HL-60 (cell line): ENCODE measurements at places on chromosomes 2 and 18.

- no peak for DNase-seq
Observed at GRCh38 chr2:29117636-29118303, 2.6 kb downstream of the CLIP4 start.

DNA sequence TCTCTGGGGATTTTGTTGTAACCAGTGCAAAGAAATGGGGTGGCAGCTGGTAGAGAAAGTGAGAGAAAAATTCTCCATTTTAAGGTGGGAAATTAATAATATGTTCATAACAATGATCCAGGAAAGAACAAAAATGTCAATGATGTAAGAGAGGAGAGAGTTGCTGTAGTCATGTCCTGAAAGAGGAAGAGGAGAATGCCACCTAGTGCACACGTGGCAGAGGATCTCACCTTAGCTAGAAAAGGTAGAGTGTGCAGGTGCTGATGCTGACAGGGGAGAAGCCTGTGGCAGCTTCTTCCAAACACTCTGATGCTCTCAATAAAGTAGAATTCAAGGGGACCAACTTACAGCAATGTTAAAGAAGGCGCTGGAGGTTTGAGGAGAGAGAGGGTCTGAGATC lies 282.9 kb upstream of the PKDCC start:
- no peak for DNase-seq

- no peak for DNase-seq
Observed at GRCh38 chr2:132515010-132515409, 98.4 kb downstream of the GPR39 start.

DNA sequence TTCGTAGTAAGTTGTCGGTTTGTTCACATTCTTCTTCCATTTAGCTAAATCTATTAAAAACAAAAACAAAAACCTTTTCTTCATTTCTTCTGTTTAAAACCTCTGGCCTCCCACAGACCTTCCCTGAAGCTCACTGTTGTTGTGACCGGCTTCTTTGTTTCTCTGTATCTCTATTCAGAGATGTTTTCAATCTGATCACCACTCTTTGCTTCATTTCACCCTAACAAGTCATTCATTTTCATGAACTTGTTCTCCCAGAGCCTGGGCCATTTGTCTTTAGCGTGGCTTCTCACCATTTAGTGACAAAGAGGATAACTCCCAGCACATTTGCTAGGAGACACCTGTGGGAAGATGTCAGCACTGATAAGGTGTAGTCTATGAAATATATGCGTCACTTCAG lies 794.2 kb downstream of the ERBB4 start:
- no peak for DNase-seq

DNA sequence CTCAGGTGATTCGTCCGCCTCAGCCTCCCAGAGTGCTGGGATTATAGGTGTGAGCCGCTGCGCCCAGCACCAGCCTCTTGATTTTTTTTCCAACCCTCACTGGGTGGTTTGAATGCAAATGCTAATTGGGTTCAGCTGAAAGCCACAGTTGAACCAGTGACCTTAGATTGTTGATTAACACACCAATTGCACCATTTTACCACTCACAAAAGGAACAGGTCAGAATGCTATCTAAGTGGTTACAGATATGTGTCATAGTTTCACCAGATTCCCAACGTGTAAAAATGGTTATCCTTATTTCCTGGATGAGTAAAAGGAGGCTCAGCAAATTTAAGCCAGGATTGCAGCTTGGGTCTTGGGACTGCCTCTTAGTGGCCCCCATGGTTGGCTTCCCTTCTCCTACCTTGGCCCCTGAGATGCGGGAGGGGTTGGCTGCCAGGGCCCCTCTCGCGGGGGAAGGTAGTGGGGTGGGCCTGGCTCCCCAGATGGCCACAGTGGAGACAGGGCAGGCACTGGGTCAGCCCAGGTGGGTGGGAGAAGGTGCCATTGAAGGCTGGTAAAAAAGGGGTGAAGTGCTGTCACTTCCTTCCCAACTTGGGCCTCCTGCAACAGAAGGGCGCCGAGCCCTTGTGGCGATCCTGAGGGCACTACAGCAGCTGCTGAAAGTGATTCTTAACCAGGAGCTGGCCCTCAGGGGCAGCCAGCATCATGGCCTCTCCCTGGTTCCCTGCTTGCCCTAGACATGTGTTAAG lies 164.9 kb upstream of the HAAO start:
- DNase-seq = peak; percentile 69

DNA sequence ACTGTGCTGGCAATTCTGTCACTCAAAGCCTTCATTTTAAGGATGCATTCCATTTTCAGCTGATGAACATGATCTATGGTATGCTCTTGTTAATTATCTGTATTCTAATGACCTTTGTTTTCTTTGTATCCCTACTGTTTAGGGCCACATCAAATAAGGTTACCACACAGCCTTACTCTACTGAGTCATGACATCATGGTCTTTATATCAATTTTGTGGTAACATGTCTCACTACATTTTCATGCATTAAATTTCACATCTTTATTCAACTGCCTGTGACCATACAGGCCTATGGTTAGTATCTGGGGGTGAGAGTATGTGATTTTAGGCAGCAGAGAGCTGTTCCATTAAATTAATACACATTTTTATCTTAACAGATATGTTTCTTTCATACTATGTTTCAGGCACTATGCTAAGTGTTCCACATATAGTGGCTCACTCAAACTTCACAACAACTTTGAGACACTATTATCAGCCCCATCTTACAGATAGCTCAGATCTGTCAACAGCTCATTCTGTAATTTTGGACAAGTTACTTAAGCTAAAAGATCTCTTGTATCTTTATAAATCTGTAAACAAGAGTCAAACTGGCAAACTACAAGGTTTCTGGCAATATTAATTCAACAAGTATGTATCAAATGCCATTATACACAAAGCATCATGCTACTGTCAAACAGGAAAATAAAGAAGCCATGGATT lies 18.0 kb downstream of the LRPPRC start:
- no peak for DNase-seq

DNA sequence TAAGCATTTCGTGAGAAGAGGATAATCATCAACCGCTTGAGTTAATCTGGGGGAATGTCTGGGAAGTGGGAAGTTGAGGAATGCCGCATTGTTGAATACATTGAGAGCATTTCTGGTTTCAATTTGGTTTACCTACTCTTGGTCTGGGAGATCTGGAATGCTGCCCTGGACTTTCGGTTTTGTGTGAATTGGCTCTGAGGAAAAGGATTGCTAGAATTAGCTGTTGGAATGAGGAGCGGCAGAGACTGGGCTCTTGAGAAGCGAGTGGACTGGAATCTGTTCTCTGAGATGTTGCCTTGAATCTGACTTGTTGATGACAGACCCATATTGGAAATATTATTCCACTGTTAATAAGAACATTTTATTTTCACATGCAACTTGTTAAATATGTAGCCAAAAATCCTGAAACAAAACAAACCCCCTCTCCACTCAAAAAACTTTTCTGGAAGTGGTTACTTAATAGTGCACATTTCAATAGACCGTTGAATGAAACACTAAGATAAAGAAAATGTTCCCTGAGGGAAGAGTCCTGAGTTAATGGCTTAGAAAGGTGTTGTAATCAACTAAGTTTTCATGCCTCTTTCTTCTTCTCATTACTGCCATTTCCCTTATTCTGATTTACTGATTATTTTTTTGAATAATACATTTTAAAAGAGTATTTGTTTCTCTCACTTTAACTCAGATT lies 50.8 kb downstream of the PTPRM start:
- no peak for DNase-seq

- no peak for DNase-seq
Observed at GRCh38 chr2:130874512-130874911, 37.8 kb downstream of the ARHGEF4 start.

GRCh38 chr18:78293940-78294541 lies 685.6 kb upstream of the SALL3 start:
- no peak for DNase-seq

- DNase-seq = no peak
Observed at GRCh38 chr2:72145289-72145657, 2.4 kb downstream of the CYP26B1 start.

DNA sequence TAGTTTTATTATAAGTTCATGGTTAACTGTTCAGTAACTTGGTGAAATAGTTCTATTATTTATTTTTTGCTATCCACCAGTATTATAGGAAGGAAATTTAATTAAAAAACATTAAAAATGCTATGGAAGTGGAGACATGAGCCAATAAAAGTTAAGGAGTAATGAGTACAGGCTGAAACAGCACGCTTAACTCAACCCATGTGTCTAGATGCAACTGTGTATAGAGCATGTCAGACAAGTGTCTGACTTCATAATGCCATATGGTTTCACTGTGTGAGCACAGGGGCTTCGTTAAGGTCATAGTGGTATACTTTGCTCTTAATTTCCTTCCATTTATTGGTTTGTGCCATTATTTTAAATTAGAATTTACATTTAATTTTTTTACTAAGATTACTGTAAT lies 566.8 kb upstream of the NRP2 start:
- DNase-seq = no peak

DNA sequence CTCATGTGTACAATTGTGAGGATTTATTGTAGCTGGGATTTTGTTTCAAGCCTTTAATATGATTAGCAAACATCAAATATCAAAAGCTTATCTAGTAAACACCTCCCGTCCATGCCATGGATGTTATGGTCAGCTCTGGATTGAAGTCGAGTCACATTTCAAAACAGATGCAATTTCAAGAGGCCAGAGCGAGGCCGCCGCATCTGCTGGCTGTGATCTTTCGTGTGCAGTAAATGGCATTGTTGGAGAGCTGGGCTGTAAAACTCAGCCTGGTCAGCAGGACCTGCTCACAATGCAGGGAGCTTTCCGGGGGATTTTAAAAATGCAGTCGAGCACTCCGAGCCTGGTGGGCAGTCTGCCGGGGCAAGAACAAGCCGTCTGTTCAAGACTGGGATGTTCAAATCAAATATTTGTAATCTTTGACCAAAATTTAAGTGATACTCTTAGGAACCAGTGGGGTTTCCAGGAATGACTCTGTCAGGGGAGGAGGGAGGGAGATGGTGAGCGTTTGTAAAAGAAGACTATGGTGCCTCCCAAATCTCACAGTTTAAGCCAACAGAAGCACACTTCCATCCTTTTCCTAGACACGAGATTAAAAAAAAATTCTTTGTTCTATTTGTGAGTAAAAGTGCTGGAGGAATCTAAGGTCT lies 97.6 kb downstream of the MYCN start:
- no peak for DNase-seq

GRCh38 chr2:218262631-218263586 lies 2.1 kb downstream of the GPBAR1 start:
- no peak for DNase-seq

DNA sequence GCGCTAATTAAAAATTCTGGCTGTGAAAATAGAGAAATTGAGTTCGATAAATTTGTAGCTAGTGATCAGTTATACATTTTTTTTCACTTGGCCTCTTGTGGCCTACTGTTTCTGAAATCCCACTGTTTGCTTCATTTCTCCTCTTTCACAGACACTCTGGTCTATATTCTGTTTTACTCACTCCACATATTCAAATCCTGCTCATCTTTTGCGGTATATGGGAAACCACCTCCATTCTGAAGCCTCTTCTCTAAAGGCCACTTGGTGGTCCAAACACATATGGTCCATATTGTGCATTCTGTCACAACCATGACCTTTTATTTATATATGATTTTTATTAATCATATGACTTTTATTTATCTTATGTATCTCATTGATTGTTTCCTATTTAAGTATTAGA lies 67.0 kb downstream of the MYO1B start:
- DNase-seq = no peak

DNA sequence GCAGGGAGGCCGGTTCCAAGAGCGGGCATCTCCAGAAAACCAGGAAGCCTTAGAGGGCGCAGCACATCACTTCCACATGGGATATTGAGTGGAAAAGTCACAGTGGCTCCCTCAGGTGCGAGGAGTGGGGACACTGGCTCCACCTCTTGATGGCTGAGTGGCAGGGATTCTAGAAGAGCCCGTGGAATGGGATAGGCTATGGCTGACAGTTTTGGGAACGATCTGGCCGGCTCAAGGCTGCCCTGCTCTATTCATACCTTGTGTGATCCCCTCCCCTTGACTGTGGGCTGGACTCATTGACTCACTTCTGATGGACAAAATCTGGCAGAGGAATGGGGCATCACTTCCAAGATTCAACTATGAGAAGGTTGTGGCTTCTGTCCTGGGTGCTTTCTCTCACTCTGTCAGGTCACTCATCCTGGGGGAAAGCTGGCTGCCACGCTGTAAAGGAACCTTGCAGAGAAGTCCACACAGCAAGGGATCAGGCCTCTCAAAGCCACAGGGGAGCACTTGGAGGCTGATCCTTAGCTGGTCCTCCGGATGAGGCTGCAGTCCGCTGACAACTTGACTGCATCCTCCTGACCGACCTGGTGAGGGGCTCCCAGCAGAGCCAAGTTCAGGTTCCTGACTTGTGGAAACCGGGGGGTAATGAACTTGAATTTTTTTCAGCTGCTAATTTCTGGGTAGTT lies 46.7 kb upstream of the HS6ST1 start:
- no peak for DNase-seq

- DNase-seq = no peak
Observed at GRCh38 chr2:153819501-153819900, 52.2 kb upstream of the GALNT13 start.

DNA sequence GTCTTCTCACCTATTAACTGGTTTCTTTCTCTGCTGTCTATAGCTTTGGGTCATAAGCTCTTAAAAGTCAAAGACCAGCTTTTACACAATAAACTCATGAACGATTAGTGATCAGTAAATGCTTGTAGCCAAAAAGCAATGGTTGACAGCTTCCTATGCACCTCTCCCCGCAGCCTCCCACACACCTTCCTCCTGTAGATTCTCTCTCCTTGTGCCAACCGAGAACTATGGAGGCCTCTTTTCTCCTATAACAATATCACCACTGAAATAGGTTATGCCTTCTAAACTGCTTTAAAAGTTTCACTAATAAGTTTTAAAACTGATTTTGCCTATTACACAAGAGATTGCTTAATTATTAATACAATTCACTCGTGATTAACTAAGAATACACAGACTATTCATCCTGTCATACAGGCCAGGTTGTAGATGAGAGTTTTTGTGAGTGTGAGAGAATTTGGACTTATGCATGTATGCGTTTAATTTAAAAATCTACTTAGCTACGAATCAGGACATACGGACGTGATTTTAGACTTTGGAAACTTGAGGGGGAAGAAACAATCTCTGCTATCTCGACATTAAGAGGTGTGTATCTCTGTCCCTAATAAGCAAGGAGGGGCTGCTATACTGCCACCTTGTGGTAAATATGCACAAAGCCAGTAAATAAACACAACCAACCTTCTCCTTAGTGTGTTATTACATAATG lies 229.1 kb upstream of the RBBP8 start:
- DNase-seq = peak; percentile 40

GRCh38 chr2:173815772-173816171 lies 149.4 kb downstream of the SP3 start:
- DNase-seq = no peak

GRCh38 chr2:133967326-133967725 lies 286.5 kb upstream of the MGAT5 start:
- no peak for DNase-seq

GRCh38 chr2:138564586-138565229 lies 63.1 kb downstream of the SPOPL start:
- DNase-seq = no peak
